ENCODE measurements at places on chromosomes 4 and X.
A peak's percentile ranks its signal among the peaks of the same experiment; 100 is the strongest.

GRCh38 chr4:125229596-125230058 is 85.1 kb upstream of the FAT4 start:
- no peak for DNase-seq

GRCh38 chrX:136497556-136498052 is at the start of gene HTATSF1:
Gene HTATSF1, plus strand, starts transcription at chrX:136497592. Its CDS starts 93 bp downstream, at chrX:136497685.
- no peak for DNase-seq

- peak; percentile 57 for DNase-seq
Measured at GRCh38 chr4:105709081-105709450, 482 bp downstream of the GSTCD start.

GRCh38 chr4:80610845-80611677 is 275.5 kb downstream of the CFAP299 start:
- DNase-seq = no peak

DNA sequence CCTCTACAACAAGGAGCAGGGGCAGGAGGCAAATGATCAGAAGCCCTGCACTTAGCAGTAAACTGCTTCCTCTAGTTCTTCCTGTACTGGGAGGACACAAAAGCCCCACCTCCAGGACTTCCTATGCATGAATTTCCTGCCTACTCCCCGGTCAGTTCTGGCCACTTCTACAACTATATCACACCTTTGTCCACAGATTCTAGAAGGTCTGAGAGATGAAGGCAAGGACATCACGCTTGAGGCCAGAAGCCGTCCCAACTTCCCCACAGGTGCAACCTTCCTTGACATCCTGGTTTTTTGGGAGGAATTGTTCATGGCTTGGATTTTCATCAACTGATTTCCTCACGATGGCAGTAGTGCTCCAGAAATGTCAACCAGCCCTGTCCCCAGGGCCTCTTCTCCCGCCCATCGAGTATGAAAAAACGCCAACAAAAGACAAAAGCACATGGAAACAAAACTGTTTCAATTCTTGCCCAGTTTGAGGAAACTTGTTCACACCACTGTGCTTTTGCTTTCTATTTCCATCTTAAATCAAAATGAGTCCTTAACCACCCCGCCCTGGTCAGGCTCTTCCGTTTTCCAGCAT is 206.5 kb upstream of the STK26 start:
- DNase-seq = peak; percentile 59

GRCh38 chr4:52904421-52904820 is 42.3 kb downstream of the RASL11B start:
- no peak for DNase-seq

GRCh38 chr4:6390356-6390755 is 82.1 kb downstream of the PPP2R2C start:
- DNase-seq = no peak

DNA sequence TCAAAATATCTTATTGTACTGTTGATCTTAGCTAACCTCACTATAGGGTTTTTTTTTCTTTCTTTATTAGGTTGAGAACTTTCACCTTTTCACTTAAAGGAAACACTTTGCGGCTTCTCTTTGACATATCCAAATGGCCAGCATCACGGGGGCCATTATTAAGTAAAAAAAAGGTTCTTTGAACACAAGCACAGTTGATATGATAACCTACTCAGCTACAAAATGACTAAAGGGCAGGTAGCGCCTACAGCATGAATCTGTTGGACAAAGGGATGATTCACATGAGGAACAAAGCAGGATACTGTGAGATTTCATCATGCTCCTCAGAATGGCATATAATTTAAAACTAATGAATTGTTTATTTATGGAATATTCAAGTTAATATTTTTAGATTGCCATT is 119.6 kb downstream of the CCSER1 start:
- no peak for DNase-seq

DNA sequence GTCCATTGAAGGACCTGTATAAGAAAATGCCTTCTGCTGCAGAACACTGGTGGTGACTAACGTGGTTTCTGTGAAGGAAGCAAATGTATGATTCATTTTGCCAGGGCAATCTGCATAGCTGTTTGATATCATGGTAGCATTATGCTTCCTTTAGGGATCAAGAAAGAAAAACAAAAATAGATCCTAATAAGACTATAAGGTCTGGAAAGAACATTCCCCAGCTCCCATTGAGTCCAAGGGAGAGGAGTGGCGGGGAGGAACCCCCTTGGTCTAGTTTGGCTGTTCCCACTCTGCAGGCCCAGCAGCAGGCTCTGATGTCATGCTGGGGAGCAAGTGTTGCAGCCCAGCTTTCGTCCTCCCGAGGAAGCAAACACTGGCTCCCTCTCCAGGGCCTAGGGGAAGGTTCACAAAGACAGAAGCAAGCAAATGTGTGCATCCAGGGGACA is 154.5 kb upstream of the GALNT7 start:
- peak; percentile 59 for DNase-seq

DNA sequence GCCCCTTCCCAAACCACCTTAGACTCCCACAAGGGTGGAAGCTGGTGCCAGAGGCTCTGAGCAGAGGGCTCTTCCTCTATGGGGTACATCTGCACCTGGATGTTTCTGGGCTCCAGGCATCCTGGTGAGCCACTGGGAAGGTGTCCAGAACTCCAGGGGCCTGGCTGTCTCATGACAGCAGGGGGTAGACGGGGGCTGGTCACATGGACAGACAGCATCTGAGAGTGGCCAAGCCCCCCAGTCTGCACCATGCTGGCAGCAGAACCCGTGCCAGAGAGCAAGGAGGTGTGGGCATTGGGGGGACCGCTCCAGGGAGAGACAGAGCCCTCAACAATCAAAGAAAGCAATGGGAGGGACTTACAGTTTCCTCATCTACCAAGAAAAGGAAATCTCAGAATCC is 39.5 kb downstream of the ZFYVE28 start:
- DNase-seq = no peak

DNA sequence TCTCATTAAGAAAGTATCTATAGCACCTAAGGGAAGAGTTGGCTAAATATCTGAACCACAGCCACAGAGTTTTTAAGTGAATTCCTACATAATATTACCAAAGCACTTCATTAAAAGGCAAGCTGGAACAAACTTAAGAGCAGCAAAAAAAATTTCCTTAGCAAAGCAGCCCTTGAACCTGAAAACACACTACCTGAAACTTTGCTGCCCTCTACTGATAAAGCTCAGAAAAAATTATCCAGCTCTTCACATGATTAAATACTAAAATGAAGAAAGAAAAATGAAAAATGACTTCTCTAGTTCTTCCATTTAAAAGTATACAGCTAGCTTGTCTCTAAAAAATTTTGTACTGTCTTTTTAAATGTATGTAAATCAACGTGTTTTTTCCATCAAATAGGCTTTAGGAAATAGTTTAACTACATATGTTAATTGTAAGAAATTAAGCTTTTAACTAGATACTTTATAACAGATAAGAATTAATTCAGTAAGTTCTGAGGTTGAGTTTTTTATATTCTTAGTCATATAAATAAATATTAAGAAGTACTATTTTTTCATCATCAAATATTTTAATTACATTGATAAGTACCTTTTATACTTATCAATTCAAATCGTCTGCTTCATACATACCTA is 156.1 kb downstream of the STPG2 start:
- DNase-seq = no peak

GRCh38 chr4:173398220-173398619 is 696 bp downstream of the SCRG1 start:
- no peak for DNase-seq

DNA sequence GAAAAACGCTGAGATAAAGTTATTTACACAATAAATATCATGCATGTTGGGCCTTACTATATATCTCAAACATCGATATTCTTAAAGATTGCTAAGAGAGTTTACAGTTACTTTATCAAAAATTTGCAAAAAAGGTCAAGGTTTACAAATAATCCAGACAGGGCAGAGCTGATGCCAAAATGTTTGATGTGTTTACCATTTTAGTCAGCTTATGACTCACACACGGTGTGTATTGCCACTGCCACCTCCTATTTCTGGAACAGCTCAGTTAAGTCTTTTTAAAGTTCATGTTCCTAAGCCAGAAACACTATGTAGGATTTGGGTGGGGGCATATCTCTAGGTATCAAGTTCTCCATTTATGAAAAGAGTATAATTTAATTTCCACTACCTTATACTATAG is 580.6 kb downstream of the INPP4B start:
- no peak for DNase-seq

- DNase-seq = no peak
Measured at GRCh38 chrX:4825550-4825949, 1112.1 kb upstream of the PRKX start.
